ENCODE measurements at places on chromosomes 2 and 18.

DNA sequence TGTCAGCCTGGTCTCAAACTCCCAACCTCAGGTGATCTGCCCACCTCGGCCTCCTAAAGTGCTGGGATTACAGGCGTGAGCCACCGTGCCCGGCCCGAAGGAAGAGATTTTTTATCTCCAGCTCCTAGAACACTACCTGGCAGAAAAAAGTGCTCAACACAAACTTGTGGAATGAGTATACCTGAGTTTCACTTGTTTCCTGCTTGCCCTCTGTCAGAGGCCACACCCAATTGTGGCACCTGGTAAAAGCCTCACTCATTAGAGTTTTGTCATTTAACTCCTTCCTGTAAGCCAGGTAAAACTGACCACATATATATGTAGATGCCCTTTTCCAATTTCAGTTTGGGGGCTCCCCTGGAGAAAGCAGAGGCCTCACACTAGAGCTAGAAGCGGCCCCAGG, 42.2 kb upstream of the RTN4 start:
- DNase-seq = no peak

DNA sequence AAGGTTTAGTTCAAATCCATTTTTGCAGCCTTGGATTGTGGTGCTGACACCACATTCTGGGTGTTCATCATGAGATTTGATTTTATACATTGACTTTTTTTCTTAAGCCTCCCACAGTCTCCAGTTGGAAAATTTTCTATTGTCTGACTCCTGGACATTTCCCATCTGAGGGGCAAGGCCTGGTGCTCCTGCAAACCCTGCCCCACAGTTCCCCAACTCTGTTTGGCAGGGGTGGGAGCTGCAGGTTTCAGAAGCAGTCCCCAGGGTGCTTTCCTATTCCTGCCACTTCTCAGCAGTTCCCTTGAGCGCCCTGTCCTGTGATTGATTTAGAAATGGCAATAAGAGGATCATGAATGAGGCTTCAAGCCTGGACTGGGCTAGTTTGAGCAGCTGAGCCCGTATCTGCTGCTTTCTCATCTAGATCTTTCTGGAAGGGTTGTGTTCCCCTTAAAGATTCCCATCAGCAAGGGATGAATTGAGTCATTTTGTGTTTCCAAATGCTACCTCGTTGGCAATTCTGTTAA, 77.0 kb downstream of the CIB4 start:
- DNase-seq = no peak

DNA sequence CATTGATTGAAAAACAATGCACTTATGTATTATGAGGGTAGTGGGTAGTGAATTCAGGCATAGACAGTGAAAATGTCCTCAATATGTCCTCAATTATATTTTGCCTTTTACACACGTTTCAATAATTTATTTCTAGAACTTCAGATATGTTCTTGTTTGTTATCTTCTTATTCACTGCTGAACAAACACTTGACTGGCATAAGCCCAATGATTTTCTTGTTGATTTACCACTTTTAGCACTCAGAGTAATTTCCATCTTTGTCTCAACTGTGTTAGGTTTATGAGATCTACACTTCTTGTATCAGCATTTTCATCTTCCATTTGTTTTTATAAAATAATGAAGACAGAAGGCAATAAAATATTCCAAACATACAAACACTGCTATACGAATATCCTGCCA, 61.8 kb upstream of the DCC start:
- DNase-seq = no peak

DNA sequence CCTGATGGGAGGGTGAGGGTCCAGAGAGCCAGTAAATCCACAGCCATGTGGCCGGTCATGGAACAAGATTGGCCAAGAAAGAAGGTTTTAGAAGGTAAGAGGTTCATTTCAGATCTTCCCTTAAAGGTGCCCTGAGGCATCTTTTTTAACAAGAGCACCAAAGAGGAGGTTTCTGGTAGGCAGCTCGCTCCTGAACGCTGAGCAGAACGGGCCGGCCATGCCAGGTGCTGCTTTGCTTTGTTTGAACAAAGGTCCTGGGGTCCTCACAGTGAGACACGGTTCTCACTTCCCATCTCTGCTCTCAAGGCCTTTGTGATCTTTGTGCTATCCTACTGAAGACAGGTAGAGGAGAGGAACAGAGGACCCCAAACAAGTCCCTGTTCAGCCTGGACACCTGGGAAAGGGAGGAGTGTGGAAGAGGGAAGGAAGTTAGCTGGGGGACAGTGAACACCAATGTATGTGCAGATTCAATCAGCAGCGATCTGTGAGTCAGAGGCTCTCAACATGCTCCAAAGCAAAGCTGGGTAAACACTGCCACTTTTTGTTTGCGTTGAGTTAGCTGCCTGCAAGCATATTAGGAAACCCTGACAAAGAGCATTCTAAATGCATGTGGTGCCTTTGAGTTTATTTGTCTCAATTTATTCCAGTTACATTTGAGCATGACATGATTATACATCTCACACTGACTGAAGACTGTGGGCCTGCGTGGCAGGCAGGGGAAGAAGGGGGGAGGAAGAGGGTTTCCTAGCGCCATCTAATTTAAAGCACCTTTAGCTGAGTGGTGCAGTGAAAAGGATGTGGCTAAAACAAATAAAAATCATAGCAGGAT, 102.4 kb downstream of the ASB1 start:
- no peak for DNase-seq

DNA sequence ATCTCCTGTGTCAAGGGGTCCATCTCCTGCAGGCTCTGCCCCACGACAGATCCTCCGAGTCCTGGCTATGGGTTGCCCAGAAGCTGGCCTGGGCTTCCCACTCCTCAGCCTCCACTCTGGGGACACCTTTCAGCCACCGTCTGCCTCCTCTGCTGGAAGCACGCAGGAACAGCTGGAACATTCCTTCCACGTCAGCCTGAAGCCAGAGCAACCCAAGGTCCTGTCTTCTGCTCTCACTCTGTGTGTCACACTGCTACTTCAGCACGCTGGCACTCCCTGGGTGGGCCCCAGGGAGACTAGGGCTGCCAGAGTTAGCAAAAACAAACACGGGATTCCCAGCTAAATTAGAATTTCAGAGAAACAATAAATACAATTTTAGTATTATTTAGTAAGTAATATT, 148.8 kb downstream of the HRH4 start:
- DNase-seq = no peak

DNA sequence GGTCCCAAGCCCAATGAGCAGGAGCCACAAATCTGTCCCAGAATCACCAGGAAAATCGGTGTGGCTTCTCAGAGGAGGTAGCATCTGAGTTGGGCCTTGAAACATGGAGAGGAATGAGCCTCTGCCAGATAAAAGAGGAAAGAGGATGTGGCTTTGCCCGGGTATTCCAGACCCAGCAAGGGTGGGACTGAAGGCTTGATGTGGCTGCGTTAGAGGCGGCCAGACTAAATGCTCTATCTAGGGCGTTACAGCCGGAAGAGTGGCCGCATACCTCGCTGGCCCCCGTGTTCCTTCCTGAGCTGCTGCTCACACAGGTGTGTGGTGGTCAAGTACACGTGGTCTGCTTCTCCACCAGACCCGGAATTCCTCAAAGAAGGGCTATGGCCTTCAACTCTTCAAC, 33.9 kb upstream of the POMC start:
- no peak for DNase-seq

- DNase-seq = no peak
These were observed 121.5 kb upstream of the SIX2 start for GRCh38 chr2:45130736-45131135.

DNA sequence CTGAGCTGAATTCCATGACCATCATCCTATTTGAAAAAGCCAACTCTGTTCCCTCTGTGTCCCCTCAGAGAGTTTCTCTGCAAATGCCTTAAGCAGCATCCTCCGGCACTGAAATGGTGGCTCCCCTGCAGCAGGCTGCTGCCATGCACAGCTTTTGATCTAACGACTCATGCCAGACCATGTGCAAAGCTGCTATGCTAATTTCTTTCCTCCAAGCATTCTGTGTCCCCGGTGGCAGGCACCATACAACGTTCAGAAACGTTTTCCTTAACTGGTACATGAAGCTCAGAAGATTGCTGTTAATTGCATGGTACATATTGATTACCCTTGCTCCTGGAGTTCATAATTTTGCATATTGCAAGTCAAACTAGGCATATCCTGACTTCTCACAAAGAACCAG, 336.8 kb downstream of the RBM43 start:
- no peak for DNase-seq

DNA sequence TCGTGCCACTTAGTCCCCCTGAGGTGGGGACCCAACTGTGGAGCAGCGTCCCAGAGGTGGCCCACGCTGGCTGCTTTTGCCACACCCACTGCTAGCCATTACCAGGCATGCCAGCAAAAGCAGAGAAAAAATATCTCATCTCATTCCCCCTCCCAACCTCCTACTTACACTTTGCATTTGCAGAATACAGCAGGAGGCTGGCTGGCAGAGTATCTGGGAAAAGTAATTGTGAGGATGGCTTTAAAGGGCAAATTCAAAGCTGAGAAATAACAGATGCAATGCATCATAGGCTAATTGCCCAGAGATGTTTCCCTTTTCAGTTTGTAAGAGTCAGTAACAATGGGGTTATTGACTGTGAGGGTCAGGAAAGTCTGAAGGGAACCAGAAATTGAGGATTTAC, 438.1 kb upstream of the DSEL start:
- DNase-seq = no peak

DNA sequence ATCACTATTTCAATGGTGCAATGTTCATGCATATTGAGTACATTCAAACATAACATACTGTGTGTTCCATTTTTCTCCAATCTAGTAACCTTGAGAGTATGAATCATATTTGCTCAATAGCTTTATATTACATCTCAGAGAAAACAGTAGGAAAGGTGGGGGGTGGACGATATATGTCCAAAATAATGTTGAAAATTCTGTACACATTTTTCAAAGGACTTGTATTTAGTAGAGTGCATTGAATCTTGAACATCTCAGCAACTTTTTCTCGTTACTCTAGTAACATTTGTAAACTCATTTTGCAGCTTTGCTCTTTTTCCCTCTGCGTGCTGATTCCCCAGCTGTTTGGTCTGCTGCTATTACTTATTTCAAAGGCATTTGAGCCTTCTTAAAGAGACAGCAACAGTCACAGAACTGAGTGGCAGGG, 1487.0 kb downstream of the LRP1B start:
- DNase-seq = peak; percentile 58

DNA sequence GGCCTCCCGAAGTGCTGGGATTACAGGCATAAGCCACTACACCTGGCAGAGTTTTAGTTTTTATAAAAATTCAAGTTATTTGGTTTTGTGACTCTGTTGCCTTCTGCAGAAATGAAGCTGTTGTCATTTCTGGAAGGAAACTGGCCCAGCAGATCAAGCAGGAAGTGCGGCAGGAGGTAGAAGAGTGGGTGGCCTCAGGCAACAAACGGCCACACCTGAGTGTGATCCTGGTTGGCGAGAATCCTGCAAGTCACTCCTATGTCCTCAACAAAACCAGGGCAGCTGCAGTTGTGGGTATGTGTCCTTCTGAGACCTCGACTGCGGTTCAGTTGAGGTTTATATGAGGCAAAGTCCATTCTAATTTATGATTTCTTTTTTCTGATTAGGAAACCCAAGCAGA, 7.2 kb downstream of the MTHFD2 start:
- peak; percentile 43 for DNase-seq

GRCh38 chr2:233273120-233273519, 21.6 kb downstream of the ATG16L1 start:
- DNase-seq = no peak

GRCh38 chr2:133078667-133079411, 408.8 kb upstream of the LYPD1 start:
- DNase-seq = no peak

- DNase-seq = no peak
These were observed 29.6 kb downstream of the IGFBP5 start for GRCh38 chr2:216665717-216666116.

Measured in renal cortical epithelial cell (primary cell).